ENCODE measurements at places on chromosomes 1 and 21.

- DNase-seq = peak; percentile 47
Observed at GRCh38 chr21:39125752-39126485, 57.3 kb downstream of the PSMG1 start.

DNA sequence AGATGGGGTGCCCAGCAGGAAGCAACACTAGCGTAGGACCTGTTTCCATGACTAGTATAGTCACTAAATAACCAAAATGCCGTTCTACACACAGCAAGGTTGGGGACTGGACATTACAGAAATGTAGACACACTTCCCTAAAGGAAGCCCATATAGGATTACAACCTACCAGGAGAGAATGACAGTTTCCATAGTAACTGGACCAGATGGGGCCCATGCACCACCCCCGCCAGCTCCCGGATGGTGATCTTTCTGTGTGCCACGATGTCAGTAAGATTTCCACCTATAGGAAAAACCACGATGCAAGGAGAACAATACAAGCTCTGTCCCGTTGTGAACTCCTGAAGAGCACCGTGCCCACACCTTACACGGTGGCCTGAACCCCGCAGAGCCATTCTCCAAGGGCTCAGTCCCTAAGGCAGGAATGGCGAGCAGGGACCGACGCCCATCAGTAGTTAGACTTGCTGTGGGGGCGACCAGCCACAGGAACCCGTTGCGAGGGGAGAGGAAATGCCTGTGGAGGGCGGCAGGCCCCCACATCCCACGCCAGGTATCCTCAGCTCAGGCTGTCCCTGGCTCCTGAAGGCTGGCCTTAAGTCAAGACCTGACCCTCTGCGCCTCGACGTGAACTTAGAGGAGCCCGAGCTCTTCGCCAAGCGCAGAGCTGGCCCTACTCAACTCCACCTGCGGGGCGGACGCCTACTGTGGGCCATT is 13.6 kb upstream of the CEP85 start:
- no peak for DNase-seq

DNA sequence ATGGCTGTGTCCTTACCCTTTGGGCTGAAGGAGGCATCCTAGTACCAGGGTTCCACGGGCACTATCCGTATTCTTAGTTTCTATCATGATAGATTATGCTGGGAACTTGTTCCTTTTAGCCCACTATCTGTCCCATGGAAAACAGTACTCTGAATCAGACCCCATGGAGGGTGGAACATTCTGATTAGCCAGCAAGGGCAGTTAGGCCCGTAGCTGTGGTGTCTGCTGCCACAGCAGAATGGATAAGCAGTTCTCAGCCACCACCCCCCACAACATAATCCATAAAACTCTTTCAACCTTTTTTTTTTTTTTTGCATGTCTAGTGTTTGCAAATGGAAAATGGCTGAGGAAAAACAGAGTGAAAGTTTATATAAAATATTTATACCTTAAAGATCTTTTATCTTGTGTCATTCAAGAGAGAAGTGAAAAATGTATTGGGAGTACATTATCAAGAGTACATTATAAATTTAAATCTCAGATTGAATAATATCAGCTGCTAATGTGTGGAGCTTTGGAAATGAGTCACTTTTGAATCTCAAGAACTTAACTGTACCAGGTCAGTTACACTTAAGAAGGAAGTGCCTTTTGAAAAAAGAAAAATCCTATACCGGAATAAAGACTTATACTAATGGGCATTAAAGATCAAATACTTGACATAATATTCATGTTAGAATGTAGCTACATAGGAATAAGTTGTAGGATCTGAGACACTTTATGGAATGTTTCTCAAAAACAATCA is 80.3 kb downstream of the NFIA start:
- no peak for DNase-seq

- DNase-seq = no peak
Observed at GRCh38 chr1:52192024-52192423, 50.1 kb downstream of the ZFYVE9 start.

DNA sequence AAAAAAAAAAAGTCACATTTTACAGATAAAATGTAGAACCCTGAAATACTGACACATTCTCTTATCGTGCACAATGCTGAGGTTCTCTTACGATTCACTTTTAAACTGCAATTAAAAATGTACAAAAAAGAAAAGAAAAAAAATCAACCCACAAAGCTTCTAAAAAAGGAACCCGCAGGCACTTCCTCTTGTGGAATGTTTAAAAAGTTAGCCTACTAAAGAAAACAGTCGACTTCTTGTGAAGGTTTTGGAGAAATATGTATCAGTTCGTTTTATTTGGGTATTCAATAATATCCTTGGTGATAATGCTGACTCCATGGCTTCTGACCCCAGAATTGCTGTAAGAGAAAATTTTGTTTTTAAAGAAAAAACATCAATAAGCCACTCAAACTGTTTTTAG is 10.2 kb downstream of the HNRNPU start:
- no peak for DNase-seq

DNA sequence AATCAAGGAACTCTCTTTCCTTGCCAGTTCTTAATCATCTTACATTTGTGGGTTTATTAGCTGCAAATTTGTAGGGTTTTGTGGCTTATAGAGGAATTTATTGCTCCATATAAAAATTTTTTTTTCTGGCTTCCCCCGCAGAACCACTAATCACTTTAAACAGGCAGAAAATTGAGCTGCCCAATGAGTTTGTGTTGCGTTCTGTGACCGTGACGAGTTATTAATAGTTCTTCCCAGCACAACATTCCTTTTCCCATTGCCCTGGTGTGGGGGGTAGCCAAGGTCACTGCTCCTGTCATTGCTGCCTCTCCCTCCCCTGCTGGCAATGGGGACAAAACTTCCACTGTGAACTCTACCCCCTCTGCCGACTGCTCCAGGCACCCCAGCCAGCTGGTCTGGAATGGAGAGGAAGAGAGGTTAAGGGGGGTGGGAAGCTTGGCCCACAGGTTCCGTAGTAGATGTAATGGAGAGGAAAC is 55.1 kb downstream of the UBE2T start:
- DNase-seq = no peak

DNA sequence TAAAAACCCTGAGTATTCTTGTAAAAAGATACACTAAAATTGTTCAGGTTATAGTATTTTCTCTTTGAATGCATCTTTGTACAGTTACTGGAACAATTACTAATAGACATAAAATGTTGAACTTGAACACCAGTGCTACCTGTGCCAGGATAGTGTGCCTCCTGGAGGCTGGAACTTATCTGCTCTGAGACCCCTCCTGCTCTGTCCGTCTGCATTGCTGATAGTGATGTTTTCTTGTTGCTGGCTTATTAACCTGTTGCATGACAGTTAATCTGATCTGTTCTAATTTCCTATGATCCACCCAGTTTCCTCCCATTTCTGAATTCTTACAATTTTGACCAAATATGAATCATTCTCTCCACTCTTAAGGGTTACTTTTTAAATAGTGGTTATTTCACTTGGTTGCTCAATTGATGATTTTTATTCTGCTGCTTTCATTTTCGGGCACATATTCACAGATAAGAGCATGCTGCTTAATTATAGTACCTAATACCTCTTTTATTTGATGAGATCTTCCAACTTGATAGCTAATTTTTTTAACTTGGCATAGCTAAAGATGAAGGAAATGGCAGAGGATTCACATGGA is 101.4 kb downstream of the CC2D1B start:
- DNase-seq = no peak

- no peak for DNase-seq
Observed at GRCh38 chr1:106600626-106601025, 455.8 kb upstream of the PRMT6 start.

GRCh38 chr1:30714025-30714424 is 9.4 kb downstream of the MATN1 start:
- no peak for DNase-seq

GRCh38 chr1:222616525-222616924 is 1.4 kb upstream of the MIA3 start:
- no peak for DNase-seq

DNA sequence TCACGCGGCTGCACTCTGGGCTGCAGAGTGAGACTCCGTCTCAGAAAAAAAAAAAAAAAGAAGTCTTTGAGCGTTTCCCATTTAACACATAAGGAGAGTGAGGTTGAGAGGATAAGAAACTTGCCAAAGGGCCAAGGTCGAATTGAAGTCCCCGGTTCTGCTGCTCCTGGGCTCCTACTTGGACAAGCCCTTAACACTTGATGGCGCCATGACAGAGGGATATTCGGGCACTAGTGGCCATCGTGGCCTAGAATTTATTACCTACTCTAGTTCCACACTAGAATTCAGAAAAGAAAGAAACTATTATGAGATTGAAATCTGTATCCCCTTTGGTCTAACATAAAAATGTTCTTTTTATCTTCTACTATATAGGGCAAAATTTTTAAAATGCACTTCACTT is 65.7 kb upstream of the NEK2 start:
- DNase-seq = no peak

DNA sequence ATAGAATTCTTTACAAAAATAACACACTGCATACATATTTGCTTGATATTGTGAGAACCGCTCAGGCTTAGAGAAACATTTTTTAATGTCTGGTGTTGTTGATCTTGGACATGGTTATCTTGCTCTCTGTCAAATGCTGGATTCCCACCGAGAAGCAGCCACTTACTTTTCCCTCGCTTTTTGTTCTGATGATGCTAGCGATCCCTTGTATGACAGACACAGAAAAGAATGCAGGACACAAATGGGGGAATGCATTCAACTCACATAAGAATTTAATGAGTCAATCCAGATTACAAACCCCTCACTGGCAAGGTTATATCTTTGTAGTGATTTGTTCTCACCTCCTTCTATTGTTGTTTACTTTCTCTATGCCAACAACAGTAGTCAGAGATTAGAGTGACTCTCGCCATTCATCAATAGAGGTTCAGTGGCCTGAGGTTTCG is 76.8 kb upstream of the AKT3 start:
- no peak for DNase-seq

GRCh38 chr1:58928514-58928913 is 144.7 kb upstream of the JUN start:
- DNase-seq = no peak

- DNase-seq = no peak
Observed at GRCh38 chr1:31445951-31446350, 32.9 kb downstream of the SERINC2 start.

DNA sequence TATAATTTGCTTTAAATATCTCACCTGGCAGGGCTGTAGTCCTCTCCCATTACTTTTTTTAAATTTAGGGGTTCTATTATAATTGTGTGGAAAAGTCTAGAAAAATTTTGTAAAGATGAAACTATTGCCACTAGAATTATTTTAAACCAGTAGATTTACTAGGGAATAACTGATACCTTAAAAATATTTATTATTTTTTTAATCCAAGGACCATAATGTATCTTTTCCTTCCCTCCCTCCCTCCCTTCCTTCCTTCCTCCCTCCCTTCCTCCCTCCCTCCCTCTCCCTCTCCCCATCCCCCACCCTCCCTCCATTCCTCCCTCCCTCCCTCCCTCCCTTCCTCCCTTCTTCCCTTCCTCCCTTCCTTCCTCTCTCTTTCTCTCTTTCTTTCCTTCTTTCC is 90.5 kb downstream of the DNM3 start:
- DNase-seq = no peak

DNA sequence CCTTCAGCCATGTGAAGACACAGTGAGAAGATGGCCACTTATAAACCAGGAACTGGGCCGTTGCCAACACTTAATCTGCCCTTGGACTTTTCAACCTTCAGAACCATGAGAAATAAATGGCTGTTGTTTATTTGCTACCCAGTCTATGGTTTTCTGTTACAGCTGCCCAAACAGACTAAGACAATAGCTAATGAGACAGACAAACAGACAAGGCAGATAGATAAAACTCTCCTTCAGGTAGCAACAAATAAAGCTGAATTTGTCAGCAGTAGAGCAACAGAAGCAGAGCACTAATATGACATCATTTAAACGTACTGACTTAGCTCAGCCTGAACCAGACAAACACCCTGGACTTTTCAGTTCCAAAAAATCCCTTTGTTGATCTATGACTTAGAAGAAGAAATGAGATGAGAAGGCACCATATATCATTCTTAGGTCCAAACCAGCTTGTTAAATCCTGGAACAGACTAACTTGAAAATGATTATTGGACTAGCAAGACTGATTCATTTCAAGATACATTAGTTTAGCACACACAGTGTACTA is 27.0 kb downstream of the ZZZ3 start:
- no peak for DNase-seq

- DNase-seq = no peak
Observed at GRCh38 chr1:14262637-14263036, 335.8 kb upstream of the KAZN start.

GRCh38 chr21:36369064-36369685 is 16.0 kb upstream of the CHAF1B start:
- DNase-seq = no peak

DNA sequence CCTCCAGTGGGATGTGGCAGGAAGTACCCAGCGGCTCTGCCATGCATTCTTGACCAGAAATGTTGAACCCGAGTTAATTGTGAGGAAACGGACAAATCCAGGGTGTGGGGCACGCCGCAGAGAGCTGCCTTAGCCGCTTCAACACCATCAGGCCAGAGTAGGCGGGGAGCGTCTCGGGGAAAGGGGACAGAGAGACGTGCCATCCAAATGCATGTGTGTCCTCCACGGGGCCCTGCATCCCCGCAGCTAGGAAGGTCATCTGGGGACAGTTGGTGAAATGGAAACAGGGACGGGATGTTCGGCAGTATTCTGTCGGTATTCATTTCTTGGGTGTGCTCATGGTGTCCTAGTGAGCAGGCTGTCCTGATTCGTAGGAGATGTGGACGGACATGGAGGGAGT is 59.1 kb upstream of the TRAPPC10 start:
- no peak for DNase-seq

DNA sequence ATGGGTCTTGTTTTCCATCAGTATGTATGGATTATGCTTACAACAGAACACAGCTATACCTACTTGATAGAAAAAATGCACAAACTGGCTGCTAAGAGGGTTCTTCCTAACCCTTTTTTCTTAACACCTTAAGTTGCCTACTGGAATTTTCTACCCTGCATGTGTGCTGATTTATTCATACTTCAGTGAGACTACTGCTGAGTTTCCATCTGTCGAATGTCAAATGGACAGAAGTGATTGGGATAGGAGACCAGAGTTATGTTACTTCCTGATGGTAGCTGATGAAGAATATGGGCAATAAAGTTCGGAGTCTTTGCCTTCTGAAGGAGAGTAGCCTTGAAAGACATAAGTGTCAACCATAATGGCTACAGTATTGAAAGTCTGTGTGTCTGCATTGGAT is 6.5 kb upstream of the DNM3 start:
- DNase-seq = no peak

DNA sequence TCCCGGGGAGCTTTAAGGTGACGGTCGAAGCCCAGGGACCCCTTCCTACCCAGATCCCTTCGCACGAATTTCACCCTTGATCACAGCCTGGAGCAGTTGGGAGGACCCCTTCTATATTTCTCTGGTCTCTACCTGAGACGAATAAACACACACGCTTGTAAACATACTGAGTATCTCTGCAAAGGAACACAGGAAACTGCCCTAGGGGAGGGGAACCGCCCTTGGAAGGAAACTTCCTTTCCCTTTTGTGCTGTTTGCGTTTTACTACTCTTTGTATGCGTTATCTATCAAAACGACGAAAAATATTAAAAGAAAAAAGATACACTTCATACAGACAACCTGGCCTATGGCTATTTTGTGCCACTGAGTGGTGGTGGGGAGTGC is 750 bp downstream of the NECAP2 start:
- DNase-seq = no peak

- no peak for DNase-seq
Observed at GRCh38 chr1:85387781-85388180, 77.2 kb downstream of the DDAH1 start.

- DNase-seq = no peak
Observed at GRCh38 chr1:67601955-67602354, 83.0 kb upstream of the GADD45A start.
